BJ (cell line): ENCODE measurements at places on chromosomes 6 and 20.

GRCh38 chr6:83198486-83199172, 5.5 kb downstream of the RWDD2A start:
- DNase-seq, result no peak

DNA sequence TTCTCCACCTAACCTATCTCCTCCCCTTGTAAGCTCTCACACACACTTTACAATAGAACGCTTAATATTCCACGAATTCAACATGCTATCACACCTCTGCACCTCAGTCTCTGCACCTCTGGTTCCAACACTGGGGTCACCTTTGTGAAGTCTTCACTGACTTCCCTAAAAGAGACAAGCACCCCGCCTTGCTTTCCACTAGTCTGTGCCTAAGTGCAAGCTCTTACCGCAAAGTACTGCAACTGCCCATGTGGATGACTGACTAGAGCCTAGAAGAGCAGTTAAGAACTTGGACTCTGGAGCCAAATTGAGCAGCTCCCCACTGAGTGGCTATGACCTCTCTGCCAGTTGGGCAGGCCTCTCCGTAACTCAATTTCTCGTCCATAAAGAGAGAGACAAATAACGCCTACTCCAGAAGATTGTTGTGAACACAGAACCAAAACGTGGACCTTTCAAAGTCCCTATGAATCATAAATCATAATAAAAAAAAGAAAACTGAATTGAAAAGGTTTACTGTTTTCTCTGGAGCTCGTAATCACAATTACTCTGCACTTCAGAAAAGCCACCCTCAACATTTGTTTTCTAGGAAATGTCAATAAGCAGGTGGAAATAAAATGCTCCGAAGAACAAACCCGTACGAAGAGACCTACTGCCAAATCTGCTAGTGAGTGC, 1.2 kb downstream of the IFNGR1 start:
- DNase-seq, result no peak

GRCh38 chr6:135213616-135214015, 32.5 kb downstream of the MYB start:
- no peak for DNase-seq

DNA sequence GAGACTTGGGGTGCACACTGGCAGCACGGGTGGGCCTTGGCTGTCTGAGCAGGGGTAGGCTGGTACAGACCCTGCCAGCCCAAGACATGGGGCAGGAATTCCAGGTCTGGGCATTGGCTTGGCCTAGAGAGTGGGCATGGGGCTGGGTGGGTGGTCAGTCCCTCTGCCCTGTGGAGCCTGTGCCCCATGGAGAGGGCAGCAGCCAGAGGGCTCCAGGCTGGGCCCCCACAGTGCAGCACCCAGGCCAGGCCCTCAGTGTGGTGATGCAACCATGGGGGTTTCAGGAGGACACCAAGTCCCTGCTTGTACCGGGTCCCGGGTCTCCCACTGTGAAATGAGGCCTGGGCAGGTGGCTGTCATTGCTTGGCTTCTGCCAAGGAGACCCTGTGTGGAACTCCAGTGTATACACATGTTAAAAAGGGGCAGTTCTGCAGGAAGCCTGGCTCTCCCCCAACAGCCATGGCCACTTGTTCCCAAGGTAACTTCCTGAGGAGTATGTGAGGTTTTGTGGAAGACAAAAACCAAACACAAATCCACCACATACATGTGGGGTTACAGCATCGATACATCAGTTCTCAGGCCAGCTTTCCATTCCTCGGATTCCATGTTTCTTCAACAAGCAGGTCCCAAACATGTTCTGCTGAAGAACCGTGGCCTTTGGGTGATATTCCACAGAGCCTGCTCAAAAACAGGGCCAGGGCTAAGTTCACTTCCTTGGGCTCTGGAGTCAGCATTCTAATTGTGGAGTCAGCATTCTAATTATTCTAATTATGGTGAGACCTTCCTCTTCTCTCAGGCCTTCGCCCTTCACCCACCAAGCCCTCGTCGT, 77.3 kb downstream of the DACT2 start:
- no peak for DNase-seq

- DNase-seq, result no peak
Measured at GRCh38 chr20:51022803-51023616, at the start of gene KCNG1. TSS of gene KCNG1 (minus strand) at chr20:51023107. CDS start at chr20:51010338, 12,769 bp downstream.

- DNase-seq, result no peak
Measured at GRCh38 chr6:140101367-140101766, 726.9 kb upstream of the CITED2 start.

- no peak for DNase-seq
Measured at GRCh38 chr6:155079985-155080452, 84.9 kb downstream of the TIAM2 start.

DNA sequence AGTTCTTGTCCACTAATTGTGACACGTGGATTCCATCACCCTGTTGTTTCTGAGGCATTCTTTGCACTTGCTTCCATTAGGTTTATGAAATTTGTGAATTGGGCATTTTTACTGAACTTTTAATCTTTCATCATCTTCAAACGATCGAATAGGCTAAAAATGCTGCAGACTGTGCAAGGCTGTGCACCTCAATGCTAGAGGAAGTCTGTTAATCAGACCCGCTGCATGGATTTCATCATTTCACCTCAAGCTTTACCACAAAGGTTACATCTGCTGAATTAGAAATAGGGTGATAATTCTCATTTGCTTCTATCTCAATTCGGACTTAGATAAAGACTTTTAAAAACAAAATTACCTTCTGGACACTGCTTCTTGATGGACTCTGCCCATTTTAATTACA, 27.8 kb upstream of the F13A1 start:
- DNase-seq, result no peak

DNA sequence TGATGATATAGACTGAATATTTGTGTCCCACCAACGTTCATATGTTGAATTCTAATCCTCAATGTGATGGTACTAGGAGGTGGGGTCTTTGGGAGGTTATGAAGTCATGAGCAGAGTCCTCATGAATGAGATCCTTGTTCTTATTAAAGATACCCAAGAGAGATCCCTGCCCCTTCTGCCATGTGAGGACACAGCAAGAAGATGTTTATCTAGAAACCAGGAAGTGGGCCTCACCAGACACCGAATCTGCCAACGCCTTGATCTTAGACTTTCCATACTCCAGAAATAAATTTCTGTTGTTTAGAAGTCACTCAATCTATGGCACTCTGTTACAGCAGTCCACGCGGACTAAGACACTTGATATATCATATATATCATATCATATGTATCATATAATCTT, 67.7 kb upstream of the GCM1 start:
- DNase-seq, result no peak

DNA sequence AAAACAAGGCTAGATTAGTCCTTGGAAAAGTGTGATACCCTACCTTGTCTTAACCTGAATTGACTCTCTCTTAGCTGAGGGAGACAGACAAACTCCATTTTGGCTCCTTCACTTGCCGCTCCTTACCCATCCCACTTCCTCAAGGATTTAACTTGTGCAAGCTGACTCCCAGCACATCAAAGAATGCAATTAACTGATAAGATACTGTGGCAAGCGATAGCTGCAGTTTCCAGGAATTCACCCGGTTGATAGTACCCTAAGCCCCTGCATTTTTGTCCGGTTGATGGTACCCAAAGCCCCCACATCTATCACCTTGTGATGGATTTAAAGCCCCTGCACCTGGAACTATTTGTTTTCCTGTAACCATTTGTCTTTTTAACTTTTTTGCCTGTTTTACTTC, 1.9 kb upstream of the SERINC3 start:
- no peak for DNase-seq

DNA sequence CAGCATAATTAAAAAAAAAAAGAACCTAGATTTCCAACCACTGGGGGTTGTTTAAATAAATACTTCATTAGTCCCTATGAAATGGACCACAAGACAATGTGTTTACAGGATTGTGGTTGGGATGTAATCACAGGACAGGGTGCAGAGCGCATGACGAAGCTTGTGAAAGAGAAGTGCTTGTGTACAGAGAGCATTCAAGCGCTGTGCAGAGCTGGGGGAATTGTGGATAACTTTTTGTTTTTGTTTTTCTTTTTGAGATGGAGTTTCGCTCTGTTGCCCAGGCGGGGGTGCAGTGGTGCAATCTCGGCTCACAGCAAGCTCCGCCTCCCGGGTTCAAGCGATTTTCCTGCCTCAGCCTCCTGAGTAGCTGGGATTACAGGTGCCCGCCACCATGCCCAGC, 22.3 kb downstream of the LAMA5 start:
- DNase-seq, result no peak

DNA sequence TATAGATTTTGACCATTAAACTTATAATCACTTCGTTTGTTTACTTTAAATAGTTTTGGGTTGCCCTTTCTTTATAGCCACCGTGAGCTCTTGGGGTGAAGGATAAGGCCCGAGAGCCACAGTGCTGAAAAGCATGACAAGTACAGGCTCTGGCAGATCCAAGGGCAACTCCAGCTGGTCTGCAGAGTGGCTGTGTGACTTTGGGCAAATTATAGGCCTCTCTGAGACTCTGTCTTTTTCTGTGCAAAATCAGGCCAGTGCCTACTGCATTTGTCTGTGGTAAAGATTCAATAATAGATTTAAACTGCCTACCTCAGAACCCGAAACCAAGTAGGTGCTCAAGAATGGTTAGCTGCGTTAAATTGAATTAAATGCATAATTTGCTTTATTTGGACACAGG, 511.3 kb downstream of the QKI start:
- no peak for DNase-seq

- no peak for DNase-seq
Measured at GRCh38 chr6:167661552-167662044, 165.1 kb upstream of the AFDN start.

DNA sequence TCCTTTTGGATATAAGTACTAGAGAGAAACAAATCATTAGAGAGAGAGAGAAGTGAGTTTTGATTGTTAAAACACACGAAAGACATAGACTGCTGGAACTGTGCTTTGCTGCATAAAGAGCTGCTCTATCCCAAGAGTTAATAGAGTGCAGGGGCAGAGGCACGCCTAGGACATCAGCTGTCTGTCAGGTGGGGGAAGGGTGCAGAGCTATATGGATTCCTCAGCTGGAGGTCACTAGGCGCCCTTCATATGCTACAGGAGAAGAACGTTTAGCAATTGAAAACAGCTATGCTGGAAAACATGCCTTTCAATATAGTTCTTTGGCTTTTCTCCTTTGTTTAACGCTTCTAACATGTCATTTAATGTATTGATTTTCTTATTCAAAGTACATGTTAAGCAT, 169.0 kb upstream of the MCHR2 start:
- DNase-seq, result no peak

DNA sequence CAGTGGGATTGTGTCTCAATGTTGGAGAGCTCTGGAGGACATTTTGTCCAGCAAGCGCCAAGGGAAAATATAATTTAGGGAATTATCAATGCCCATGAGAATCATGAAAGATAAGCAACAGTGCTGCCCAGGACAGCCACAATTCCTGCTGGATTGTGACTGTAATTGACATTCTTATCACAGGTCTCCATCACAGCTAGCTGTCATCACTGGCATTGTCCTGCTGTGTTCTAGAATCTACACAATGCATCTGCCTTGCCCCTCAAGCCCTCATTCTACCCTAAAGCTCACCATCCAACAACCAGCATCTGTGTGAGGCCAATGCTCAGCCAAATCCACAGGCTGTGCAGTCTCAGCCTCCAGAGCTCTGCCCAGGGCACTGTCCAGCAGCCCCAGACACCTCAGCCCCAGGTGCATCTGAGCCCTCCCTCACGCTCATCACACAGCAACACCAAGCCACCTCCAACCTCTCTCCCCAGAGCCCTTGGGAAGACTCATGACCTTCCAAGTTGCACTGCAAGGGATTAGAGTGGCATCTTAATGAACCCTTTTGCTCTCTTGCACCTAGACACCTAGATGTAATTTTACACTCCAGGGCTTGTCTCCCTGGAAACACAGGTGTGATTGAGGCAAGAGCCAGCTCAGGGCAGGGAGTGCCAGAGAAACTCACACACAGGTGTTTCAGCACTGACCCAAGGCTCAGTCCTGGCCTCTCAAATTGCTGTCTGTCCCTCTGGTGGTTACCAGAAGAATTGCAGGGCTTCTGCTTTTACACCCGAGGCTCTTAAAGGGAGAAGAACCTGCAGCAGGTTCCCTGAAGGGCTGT, 85.2 kb upstream of the PHACTR3 start:
- no peak for DNase-seq

DNA sequence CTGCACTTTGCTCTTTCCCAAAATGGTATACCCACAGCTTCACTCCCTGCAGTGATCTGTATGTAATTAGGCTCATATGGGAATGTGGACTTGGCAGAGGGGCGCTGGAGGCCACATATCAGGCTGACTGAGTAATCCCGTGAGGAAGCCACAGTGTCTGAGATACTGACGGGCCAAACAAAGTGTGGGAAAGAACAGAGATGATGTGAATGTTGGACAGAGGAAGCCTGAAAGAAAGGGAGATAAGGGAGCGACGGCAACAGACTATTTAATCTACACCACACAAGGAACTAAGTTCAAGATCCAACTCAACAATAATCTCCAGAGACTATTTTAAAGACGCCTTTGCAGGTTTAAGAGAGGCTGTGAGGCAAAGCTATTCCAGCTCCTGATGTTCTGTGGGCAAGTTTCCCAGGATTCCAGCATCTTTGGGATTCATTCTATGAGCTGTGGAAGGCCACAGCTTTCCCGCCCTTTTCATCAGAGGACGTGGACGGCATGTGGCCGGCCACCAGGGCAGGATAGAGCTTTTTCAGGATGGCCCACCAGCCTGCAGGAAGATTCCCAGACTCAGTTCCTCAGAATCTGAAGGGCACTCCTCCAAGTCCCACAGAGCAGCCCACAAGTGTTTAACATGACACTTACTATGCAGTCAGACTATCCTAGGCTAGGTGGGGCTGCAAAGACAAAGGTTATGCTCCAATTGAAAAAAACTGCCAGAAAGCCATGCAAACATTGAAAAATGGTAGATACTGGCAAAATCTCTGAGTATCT, 237.5 kb downstream of the ATXN1 start:
- peak; percentile 86 for DNase-seq

DNA sequence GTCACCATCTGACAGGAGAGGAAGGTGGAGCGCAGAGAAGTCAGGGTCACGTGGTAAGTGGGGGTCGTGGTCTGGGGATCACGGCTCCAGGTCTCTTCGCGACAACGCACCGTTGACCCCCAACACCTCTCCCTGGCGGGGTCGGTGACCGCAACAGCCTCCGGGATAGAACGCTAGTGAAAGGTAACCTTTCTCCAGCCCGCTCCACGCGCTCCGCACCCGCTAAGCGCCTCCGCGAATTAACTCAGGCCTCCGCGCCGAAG, 600 bp upstream of the SYNJ2 start:
- no peak for DNase-seq

GRCh38 chr20:7113577-7114466, 346.3 kb downstream of the BMP2 start:
- DNase-seq, result no peak
